ENCODE measurements at places on chromosomes 11 and 22. TPM values are rescaled to one million over a fixed set of nuclear protein-coding genes. Genes with fewer than 3 reads are reported as not detected.

- DNase-seq: no peak
These were observed 34.1 kb downstream of the GNAZ start for GRCh38 chr22:23104187-23104971.

Gene MPEG1
- total RNA-seq: 51.1 TPM

GRCh38 chr22:49062155-49062801 lies 765.4 kb downstream of the BRD1 start:
- no peak for DNase-seq

Gene OR4C46
- not detected for total RNA-seq

- no peak for DNase-seq
These were observed 41.0 kb downstream of the BLID start for GRCh38 chr11:122075016-122075415.

Gene BIRC3
- total RNA-seq: 30.2 TPM

GRCh38 chr11:107468596-107468995 lies 11.0 kb upstream of the CWF19L2 start:
- DNase-seq: no peak

DNA sequence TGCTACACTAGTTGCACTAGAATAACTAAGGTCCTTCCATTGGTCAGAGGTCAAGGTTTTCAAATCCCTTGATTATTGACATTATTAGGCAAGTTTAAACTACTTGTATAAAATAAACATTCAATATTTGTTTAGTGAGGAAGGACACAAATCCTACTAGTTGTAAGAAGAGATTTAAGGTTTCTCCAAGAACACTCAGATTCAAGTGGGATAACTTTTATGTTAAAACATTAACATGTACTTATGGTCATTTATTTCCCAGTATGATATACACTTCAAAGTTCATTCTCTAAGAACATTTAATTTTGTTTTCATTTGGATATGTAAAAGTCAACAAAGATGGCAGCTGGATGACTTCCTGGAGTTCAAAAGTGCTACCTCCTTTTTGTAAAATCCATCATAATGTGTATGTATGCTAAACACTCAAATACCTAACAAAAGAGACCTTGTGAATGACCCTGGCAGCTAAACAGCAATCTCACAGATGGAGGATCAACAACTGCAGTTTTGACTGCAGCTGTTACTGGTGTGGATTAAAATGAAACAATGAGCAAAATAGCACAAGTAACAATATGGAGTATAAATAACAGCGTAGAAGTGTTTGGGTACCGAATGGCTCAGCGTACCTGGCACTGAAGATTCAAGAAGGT lies 1.5 kb downstream of the CCDC90B start:
- DNase-seq: no peak

GRCh38 chr11:123054301-123055065 lies 7.5 kb downstream of the HSPA8 start:
- DNase-seq: no peak

- DNase-seq: no peak
These were observed 5.4 kb downstream of the LRRC32 start for GRCh38 chr11:76665172-76665571.

All from omental fat pad (tissue), 4 donors.